ENCODE measurements at places on chromosomes 16 and 17. TPM values are rescaled to one million over a fixed set of nuclear protein-coding genes. Genes with fewer than 3 reads are reported as not detected.

- no peak for DNase-seq
Observed at GRCh38 chr16:27722207-27722606, 172.3 kb downstream of the KATNIP start.

DNA sequence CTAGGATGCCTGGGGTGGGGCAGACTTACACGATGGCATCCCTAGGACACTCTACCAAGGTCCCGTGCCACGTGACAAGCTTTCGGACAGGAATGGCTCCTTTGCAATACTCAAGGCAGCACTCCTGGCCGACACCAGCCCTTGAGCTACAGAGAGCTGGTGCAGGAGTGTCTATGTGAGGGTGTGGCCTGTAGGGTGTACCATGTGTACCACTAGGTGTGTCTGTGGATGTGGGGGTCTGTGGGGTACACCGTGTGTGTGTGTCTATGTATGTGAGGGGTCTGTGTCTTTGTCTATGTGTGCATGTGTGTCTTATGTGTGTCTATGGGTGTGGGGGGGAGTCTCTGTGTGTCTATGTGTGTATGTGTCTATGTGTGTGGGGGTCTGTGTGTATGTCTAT is 1.9 kb upstream of the TLE7 start:
- no peak for DNase-seq

- no peak for DNase-seq
Observed at GRCh38 chr17:1629504-1630310, 1.1 kb upstream of the SLC43A2 start.

DNA sequence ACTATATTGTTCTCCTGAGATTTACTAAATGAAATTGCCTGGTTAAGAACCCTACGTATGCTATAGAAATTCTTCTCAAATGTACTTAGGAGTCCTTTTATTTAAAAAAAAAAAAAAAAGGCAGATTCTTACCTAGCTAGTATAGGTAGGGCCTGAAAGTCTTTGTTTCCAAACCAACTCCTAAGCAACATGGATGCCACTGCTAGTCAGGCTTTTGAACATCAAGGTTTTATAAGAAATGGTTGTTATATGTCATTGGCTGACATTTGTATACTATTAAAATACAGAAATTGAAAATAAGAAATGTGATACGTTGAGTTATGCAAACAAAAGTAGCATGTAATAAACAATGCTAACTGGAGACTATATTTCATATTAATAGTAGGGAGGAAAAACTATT is 1.2 kb downstream of the EVI2A start:
- DNase-seq = no peak

- DNase-seq = no peak
Observed at GRCh38 chr17:69335058-69335457, 8.1 kb upstream of the ABCA5 start.

GRCh38 chr16:27374804-27375425 is 27.1 kb upstream of the IL21R start:
- peak; percentile 41 for DNase-seq

DNA sequence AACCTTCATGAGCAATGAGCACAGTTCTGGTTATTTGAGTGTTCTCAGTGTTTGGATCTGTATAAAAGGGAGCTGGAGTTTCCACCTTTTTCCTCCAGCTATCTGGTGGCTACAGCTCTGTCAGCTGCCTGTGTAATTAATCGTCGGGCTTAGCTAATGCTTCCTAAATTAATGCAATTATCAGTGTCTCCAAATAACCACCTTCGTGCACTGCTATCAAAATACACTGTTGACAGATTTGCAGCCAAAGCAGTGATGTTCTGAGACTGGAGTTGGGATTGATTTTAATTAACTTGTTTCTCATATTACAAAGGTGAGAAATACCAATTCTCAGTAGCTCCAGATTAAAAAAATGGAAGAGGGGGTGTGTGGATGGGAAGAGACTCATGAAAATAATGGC is 325.8 kb downstream of the CBLN1 start:
- no peak for DNase-seq

DNA sequence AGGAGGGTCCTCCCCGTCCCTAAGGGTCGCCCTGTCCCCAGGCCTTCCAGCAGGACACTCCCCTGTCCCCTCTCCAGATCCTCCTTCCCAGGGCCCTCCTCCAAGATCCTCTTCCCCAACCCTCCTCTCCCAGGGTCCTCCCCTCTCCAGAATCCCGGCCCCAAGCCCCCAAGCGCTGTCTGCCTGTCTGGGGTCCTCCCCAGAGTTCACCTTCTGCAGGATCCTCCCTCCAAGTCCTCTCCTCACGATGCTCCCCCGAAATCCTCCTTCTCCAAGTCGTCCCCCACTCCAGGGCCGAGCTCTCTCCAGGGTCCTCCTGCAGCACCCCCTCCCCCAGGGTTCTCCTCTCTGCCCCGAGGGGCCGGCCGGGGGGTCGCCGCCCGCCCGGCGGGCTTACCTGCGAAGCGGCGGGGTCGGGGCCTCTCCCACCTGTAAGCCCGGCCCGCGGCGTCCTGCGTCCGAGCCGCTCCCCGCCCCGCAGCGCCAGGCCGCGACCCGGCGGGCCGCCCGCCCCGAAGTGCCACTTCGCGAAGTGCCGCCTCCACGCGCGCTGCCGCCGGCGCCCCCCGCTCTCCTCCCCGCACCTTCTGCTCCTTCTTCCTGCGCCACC is 678 bp upstream of the BAIAP2 start:
- DNase-seq = no peak

- DNase-seq = no peak
Observed at GRCh38 chr17:54269881-54270280, 447.2 kb downstream of the KIF2B start.

DNA sequence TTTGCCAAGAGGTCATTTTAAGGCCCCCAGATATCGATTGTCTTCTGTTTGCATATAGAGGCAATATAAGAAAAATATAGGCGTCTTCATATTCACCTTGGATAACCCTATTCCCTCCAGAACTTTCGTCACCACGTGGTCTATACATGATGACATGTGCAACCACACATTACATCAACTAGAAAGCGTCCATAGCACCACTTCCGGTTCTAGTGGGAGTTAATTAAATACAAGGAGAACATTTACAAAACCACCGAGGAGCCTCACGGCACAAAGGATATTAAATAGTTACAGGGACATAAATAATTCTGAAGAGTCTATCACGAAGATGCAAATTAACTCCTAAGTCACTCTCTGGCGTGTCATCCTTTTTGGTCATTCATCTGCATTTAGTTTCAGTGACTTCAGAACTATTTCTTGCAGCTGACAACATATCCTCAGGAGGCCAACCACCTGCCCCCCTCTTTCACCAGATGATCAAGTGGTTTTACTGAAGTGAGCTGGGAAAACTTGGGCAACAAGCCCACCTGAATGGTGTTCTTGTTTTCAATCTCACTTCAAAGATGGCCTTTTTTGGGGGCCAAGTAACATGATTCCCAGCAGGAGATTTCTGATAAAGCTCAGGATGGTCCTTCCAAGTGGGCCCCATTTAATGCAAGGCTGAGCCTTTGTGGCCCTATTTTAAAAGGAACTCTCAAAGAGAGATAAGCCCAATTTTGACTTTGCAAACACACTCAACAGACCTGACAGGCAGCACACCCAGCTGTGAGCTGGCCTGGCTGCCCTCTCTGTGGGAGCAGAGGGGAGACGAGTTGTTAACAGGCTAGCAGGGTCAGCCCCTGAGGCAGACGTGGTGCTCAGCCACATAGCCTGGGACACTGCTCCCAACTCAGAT is 15.3 kb downstream of the CMTM3 start:
- no peak for DNase-seq

DNA sequence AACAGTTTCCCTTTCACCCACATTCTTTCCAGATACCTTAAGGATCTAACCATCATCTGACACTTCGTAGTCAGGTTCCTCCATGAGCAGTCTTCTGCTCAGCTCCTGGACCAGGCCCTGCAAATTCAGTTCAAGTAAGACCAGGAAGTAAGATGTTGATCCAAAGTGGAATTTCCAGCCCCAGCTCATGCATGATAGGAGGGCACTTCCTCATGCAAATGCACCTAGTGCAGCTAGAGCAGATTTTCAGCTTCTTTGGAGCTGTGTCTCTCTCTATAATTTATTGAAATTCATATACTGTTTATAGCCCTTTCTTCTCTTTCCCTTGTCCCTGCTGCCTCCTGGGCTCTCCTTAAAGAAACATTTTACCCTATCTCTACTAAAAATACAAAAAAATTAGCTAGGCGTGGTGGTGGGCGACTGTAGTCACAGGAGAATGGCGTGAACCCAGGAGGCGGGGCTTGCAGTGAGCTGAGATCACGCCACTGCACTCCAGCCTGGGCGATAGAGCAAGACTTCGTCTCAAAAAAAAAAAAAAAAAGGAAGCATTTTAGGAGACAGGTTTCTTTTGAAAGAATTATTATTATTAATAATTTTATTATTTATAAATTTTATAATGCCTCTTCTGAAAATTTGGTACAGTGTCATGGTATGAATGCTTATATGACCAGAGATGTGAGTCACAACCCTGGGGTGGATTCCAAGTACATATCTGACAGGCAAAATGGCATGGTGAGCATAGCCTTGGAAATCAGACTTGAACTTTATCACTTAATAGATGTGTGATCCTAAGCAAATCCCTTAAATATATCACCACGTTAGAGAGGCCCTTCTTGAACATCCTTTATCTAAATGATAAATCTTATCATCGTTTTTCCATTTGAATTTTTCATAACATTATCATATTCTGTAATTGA is 94.3 kb downstream of the SSH2 start:
- DNase-seq = no peak

- DNase-seq = no peak
Observed at GRCh38 chr17:67902511-67903231, 77.4 kb downstream of the BPTF start.

GRCh38 chr17:1362065-1362848 is 37.8 kb downstream of the YWHAE start:
- no peak for DNase-seq

DNA sequence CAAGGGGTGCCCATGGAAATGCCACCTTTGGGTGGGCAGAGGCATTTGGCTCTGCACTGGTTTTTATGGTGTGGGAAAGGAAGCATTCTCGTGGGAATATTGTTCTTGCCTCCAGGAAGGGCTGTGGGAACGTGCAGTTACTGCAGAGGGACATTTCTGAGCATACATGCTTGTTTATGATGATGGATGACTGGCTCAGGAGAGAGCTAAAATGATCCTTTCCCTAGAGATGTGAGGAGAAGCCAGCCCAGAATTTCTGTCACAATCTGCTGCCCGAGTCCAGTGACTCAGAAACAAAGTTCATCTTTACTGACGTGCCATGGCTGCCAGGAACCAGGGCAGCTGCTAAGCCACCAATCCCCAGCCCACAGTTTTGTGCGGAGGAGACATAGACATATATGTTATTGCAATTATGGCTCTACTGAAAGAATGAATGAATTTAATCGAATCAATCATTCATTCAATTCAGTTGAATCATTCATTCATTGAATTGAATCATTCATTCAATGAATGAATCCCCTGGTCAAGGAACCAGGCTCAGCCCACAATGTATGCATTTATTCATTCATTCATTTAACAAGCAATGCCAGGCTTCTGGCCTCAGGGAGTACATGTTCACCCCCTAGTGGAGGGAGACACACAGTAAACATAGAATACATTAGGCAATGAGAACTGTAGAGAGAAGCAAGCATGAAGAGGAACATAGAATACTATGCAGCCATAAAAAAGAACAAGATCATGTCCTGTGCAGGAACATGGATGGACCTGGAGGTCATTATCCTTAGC is 414.4 kb upstream of the HSBP1 start:
- no peak for DNase-seq

- no peak for DNase-seq
Observed at GRCh38 chr17:80029258-80029974, 6.3 kb downstream of the TBC1D16 start.

GRCh38 chr16:10529895-10530669 is 50.3 kb downstream of the EMP2 start:
- DNase-seq = no peak

DNA sequence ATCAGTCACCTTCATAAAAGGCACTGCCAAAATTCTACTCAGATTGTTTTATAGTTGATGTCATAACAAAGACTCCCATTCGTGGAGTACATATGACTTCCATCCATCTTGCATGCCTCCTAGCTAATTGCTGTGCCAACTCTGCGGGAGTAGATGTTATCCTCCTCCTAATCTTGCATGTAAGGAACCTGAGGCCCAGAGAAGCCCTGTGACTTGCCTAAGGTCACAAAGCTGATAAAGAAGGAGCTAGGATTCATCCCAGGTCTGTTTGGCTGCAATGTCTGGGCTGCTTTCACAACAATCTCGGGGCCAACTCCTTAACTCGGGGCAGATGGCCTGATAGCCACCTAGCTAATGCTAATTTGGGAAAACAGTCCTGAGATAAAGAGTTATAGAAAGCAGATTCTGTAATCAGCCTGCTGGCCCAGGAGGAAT is 87.3 kb downstream of the YPEL2 start:
- no peak for DNase-seq

DNA sequence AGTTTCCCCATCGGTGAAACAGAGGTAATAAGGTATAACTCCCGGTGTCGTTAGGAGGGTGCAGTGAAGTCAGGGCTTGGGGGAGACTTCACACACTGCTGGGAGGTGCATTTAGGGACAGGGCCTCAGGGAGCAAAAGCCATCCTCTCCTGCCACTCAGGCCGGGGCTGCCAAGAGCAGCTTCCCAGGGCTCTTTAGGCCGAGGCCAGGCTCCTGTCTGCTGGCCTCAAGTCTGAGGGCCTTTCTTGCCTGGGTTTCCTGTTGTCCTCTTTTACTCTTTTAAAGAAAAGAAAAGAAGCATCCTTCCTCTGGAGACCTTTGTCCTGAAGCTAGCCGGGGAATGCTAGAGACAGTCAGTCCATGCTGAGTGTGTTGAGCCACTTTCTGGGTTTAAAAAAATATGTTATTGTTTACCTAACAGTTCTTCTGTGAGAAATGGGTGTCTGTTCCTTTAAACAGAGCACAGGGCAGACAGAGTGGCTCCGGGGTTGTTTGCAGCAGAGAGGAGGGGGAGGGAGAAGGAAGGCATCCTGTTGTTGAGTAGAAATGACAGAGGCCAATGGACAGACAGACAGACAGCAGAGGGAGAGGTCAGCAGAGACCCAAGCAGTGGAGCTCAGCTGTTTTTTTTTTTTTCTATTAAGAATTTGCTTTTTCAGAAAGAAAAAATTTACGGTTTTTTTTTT is 79.1 kb downstream of the C17orf67 start:
- no peak for DNase-seq

- DNase-seq = no peak
Observed at GRCh38 chr17:67082107-67082506, 37.8 kb downstream of the CACNG1 start.

GRCh38 chr16:24007934-24008333 is 172.2 kb downstream of the PRKCB start:
- no peak for DNase-seq

- no peak for DNase-seq
Observed at GRCh38 chr16:86242244-86243122, 267.8 kb upstream of the FOXF1 start.

- DNase-seq = no peak
Observed at GRCh38 chr17:55161935-55162555, 102.7 kb upstream of the HLF start.

PNMT gene
- polyA plus RNA-seq = 2.1 TPM

YWHAE gene
- polyA plus RNA-seq = 1,137 TPM

ESRP2 gene
- 25.5 TPM for polyA plus RNA-seq

HS3ST3A1 gene
- polyA plus RNA-seq = 2.1 TPM

FOXN1 gene
- polyA plus RNA-seq = 0.52 TPM

ACD gene
- polyA plus RNA-seq = 27.7 TPM

RGS11 gene
- polyA plus RNA-seq = 1.3 TPM

KRTAP2-3 gene
- not detected for polyA plus RNA-seq

LRRC37B gene
- polyA plus RNA-seq = 28.6 TPM

Data from left renal cortex interstitium (tissue), 4 donors.